ENCODE measurements at places on chromosomes 11 and 22.

DNA sequence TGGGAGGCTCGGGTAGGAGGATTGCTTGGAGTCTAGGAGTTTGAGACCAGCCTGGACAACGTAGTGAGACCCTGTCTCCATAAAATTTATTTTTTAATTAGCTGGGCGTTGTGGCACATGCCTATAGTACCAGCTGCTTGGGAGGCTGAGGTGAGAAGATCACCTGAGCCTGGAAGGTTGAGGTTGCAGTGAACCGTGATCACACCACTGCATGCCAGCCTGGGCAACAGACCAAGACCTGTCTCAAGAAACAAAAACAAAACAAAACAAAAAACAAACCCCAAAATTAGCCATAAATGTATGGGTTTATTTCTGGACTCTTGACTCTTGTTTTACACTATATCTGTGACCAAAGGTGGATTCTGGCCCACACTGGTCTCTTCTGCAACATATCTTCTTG lies 41.6 kb downstream of the EIF3F start:
- no peak for DNase-seq

DNA sequence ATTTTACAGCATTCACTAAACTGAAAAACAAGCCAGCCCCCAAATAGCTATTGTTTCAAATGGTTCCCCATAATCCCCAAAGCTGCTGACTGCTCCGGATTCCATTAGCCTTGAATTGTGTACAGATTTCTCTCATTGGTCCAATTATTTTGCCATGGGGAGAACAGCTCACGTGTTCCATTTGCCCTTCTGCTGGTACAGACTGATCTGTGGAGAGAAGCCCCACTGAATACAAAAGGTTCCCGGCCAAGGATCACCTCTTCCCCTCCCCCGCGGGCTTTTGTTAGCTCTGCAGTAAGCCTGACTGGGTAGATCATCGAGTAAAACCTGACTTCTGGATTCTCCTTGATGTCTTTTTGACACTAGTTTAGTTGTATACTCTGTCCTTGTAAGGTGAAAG lies 9.1 kb upstream of the MAPK8IP1 start:
- no peak for DNase-seq

DNA sequence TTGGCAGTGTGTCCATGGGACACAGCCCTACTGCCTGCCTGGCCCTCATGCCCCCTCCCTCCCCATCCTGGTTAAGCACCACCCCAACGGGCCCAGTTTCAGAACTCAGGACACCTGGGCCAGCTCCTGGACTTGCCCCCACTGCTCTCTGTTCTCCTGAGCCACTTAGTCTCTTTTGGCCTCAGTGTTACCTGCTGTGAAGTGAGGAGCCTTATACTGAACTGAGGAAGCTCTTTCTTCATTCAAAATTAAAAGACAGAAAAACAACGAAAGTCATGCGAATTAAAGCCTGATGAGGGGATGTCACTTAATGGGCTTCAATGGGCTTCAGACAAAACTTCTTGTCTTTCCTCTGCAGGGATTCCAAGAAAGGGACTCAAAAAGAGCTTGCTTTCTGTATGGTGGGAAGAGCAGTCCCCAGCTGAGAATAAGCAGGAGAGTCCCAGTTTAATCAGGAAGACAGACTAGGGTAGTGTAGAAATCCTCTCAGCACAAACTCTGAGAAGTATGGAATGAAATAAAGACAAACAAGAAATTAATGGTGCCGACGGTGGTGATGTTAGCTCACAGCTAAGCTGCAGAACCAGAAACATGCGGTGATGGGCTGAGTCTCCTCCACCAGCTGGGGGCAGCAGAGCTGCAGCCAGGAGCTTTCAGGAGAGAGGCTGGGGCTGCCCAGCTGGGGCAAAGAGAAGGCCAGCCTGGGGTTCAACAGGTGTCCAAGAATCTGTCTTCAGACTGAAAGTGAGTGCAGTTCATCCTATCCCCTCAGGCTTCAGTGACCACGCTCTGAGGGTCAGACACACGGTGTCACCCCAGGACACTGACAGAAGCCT lies 101.0 kb downstream of the GGTLC2 start:
- DNase-seq: peak; percentile 48

- no peak for DNase-seq
Measured at GRCh38 chr22:41976070-41976901, 7.0 kb downstream of the SEPTIN3 start.

GRCh38 chr22:50583294-50583861 lies 729 bp upstream of the CHKB start:
- no peak for DNase-seq

DNA sequence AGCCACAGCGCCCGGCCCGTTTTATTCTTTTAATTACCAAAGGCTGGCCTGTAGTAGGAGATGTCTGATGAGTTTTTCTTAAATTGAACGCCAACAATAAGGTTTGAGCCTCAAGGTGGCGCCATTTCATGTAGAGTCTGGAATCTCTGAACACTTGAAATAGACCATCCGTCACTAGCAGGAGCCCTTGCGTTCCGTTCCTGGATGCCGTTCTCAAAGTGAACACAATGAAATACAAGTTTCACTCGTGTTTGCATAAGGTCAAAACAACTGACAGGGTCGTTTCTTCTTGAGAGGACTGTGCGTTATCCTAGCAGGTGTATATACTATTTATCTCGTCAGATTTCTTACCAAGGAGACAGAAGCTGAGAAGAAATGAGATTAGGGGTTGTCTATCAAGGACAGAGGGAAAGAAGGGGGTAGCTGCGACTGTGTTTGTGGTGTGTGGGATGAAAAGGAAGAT lies 18.7 kb upstream of the SCGB1D1 start:
- DNase-seq: peak; percentile 80

GRCh38 chr11:6618117-6619003 lies 862 bp downstream of the TPP1 start:
- peak; percentile 93 for DNase-seq

- no peak for DNase-seq
Measured at GRCh38 chr11:126612671-126613070, 257.2 kb downstream of the ST3GAL4 start.

DNA sequence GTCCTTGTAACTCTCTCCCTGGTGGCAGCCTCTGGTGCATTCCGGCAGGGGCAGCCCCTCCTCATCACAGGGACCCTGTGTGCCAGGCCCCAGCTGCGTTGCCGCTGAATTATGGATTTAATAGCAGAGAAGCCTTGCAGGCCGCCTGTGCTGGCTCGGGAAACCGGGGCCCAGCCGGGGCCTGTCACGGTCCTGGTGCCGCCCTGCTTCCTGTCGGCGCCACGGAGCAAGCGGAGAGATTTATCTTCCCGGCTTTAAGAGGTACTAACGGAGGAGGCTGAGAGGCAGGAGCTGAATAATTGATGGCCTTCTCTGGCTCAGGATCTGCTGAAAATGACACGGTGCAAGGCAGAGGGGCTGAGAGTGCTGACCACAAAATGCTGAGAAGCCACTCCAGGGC lies 54.0 kb upstream of the CCDC188 start:
- no peak for DNase-seq

GRCh38 chr22:32354360-32355351 lies 3.0 kb upstream of the RFPL3 start:
- peak; percentile 16 for DNase-seq

- no peak for DNase-seq
Measured at GRCh38 chr11:99376463-99376862, 355.7 kb downstream of the CNTN5 start.

- DNase-seq: no peak
Measured at GRCh38 chr11:66694056-66694410, 16.3 kb upstream of the RBM4B start.

DNA sequence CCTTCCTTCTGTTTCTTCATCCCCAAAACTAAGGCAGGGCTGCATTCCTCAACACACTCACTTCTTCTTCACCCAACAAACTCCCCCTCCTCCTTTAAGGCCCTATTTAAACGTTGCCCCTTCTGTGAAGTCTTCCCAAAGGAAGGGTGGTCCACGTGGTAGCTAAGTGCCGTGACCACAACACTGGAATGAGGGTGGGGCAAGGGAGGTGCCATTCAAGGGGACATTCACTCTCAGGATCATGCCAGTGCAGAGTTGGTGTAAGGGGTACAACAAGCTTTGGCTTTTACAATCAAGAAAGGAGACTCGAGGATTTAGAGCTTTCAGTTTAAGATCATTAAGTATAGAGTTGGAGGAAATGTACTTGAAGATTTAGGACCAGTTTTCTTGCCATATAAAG lies 8.0 kb upstream of the MS4A10 start:
- no peak for DNase-seq

DNA sequence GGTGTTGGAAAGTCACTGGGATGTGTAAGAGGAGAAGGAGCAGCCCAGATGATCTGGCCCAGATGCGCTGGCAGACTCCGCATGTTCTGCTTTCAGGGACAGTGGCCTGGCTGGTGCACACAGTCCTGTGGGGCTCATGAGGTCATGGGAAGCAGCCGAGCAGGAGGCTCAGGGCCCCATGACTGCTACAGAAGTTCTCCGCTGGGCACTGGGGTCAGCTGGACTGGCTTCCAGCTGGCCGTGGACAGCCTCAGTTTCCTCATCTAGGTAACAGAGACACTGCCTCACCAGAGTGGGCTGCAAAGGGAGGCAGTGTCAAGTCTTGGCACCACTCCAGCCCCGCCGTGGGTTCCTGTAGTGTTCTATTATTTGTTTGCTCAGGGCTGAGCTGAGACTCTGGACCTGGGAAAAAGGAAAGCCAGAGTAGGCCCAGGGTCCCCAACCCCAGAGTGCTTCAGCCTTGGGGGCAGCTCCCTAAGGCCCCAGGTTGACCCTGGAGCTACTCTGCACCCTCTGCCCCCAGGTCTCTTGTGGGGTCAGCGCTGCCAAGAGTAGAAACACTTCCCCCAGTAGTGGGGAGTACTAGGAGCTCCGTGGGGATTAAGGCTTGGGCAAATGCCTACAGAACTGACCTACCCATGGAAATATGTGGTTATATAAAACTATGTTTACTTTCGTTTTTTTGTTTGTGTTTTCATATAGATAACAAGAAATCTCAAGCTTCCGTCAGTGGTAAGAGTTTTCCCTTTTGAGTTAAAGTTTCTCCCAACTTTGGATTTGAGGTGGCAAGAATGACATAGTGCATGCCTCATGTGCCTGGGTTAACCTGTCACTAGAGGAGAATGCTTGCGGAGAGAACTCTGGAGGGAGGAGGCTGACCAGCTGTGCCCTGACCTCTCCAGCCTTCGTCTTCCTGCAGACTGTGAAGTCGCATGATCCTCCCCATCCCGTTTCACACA lies 45.3 kb downstream of the MED15 start:
- no peak for DNase-seq

DNA sequence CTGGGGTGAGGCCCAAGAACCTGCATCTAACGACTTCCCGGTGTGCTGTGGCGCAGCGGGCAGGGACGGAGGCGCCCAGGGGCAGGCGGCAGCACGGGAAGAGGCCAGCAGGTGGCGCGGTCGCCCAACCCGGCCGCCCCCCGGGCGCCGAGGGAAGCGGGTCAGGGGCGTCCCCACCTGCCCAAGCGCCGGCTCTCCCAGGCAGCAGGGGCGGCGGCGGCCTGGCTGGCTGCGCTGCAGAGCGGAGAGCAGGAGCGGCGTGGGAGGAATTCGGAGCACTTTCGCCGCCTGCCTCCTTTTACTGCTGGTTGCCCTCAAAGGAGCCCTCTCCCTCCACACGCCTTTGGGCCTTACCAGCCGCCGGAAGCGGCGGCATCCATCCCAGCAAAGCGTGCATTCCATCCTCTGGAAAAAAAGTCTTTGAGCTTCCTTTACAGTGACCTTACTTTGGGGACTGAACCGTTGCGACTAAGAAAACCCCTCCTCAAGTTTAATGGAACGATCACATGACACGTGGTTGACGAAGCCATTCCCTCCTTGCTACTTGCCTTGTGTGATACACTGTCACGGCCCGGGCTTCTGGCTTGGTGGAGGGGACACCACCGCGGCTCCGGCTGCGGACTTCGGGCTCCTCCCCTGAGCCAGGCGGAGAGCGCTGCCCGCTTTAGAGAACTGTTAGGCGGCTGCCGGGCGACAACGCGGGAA lies 106.8 kb upstream of the CLMP start:
- DNase-seq: peak; percentile 30

DNA sequence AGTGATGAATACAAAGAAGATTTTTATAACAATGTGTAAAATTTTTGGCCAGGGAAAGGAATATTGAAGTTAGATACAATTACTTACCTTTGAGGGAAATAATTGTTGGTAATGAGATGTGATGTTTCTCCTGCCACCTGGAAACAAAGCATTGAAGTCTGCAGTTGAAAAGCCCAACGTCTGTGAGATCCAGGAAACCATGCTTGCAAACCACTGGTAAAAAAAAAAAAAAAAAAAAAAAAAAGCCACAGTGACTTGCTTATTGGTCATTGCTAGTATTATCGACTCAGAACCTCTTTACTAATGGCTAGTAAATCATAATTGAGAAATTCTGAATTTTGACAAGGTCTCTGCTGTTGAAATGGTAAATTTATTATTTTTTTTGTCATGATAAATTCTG lies 5.3 kb downstream of the BIRC3 start:
- DNase-seq: peak; percentile 9

DNA sequence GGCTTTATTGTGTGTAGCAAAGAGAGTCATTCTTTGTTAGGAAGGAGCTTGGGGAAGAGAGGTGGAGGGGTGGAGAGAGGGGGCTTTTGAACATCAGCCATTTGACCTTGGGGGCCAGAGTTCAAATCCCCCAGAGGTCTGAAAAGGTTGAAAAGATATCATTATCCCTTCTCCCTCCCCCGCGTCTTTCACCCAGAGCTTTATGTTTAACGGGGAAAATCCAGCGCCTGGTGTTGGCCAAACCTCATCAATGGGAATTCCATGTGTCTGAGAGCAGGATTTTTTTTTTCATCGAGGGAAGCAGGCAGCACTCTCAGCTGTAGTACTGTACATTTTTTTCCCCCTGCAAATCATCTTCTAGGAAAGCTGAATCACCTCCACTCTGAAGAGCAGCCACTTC lies 122.4 kb upstream of the HSD17B12 start:
- DNase-seq: no peak

- DNase-seq: peak; percentile 57
Measured at GRCh38 chr22:44436736-44437135, 61.3 kb downstream of the RTL6 start.

DNA sequence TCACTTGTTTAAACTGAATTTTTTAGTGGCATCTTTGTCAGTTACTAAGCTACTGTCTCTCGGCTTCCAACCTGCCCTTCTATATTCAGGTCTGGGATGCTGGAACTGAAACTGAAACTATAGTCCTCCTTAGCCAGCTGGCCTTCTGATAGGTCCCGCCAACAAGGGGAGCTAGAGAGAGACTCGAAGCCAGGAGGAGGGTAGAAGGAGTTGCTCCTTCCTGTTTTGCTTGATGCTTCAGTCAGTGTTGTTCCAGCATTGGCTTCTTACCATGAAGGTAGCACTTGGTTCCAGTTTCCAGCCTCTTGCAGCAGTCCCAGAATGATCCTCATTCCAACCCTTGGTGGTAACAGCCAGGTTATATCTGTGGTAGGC lies 32.9 kb upstream of the HORMAD2 start:
- DNase-seq: peak; percentile 84

GRCh38 chr11:69419662-69420395 lies 61.6 kb upstream of the LINC01488 start:
- DNase-seq: no peak

- DNase-seq: peak; percentile 18
Measured at GRCh38 chr11:64531906-64532312, 59.1 kb upstream of the SLC22A12 start.

GRCh38 chr11:13434247-13435205 lies 28.5 kb downstream of the BTBD10 start:
- DNase-seq: no peak

Data from MV-4-11 (cell line).